Dorsolateral prefrontal cortex (tissue), 122 donors: ENCODE measurements at places on chromosomes 1 and 21. TPM values are rescaled to one million over a fixed set of nuclear protein-coding genes. Genes with fewer than 3 reads are reported as not detected.

The UBXN11 gene
- total RNA-seq = 25.6 TPM

The TIE1 gene
- total RNA-seq = 14.6 TPM

The PLEKHG5 gene
- total RNA-seq = 51.9 TPM

The C1orf87 gene
- 0.75 TPM for total RNA-seq

The ALPL gene
- 11.4 TPM for total RNA-seq

The NRAS gene
- 17.2 TPM for total RNA-seq

The S100A7A gene
- not detected for total RNA-seq

The MARK1 gene
- total RNA-seq = 33.9 TPM

The ZNF648 gene
- total RNA-seq = 0.69 TPM

The KRTAP19-3 gene
- total RNA-seq = not detected

The RUNX3 gene
- 0.46 TPM for total RNA-seq

The SETSIP gene
- not detected for total RNA-seq
